ENCODE measurements at places on chromosomes 4 and X. TPM values are rescaled to one million over a fixed set of nuclear protein-coding genes. Genes with fewer than 3 reads are reported as not detected.

CHIC2 gene
- 12.6 TPM for total RNA-seq

DNA sequence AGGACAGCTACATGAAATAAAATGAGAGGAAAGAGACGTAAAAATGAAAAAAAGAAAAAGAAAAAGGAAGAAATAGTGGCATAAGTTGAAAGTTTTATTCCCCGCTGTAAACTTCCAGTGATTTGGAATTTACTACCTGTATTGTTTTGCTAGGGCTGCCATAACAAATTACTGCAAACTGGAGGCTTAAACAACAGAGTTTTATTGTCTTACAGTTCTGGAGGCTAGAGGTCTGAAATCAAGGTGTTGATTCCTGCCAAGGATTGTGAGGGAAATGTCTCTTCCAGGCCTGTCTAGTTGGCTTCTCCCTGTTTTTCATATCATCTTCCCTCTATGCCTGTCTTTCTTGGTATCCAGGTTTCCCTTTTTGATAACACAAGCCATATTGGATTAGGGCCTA lies 119.4 kb upstream of the PACRGL start:
- no peak for ATAC-seq

- no peak for ATAC-seq
Measured at GRCh38 chrX:35380808-35381700, 417.1 kb upstream of the MAGEB16 start.

GRCh38 chr4:105715692-105716278 lies 7.2 kb downstream of the GSTCD start:
- no peak for ATAC-seq

SCML1 gene
- 23.4 TPM for total RNA-seq

GRCh38 chr4:10577508-10578426 lies 106.8 kb downstream of the CLNK start:
- no peak for ATAC-seq

DNA sequence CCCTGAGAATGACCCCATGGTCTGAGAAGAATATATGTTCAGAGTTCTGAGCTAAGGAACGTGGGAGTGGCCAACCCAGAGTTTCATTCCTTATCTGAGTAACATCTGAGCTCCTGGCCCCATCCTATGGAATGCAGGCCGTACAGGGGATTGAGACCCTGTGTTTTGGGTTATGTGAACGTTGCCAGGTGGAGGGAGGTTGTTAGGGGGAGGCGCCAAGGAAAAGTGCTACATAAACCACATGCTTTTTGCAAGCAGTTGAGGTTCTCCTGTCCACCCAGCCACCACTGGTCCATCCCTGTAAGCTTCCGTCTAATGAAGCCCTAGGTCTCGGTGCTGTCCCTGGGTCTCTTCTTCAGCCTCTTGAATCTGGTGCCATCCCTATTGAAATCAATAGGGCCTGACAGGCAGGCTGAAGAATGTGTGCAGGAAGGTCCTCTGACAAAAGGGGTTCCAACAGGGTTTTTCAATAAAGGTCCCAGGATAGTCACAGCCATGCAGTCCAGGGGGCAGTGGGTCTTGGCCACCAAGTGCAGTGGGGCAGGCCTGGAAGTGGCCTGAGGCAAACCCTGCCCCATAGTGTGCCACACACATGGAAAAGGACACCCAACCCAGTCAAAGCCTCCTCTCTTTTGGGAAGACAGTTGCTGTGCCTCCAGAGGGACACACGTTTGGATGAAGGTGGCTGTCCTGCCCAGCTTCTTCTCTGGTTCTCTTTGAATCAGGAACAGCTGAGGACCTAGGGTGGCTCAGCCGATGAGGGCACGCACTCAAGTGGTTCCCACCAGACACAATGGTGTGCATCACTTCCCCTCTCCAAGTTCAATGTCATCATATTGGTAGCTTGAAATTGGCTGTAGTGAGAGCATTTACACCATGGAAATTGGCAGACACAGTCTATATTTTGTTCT lies 53.5 kb downstream of the HTRA3 start:
- no peak for ATAC-seq

DNA sequence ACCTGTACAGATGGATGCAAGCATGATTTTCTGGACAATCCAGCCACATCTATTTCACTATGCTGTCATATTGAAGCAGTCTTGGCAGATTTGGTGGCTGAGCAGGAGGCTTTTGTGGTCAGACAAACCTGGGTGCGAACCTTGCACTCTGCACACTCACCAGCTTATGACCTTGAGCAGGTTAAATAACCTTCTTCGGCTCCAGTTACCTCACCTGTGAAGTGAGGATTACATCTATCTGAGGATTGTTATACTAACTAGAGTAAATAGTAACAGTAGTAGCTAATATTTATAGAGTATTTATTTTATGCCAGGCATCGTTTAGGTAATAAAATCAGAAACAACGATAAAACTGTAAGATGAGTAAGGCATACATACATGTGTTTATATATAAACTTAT lies 150.0 kb downstream of the PPP3CA start:
- ATAC-seq, result no peak

CXCL3 gene
- 1.0 TPM for total RNA-seq

DNA sequence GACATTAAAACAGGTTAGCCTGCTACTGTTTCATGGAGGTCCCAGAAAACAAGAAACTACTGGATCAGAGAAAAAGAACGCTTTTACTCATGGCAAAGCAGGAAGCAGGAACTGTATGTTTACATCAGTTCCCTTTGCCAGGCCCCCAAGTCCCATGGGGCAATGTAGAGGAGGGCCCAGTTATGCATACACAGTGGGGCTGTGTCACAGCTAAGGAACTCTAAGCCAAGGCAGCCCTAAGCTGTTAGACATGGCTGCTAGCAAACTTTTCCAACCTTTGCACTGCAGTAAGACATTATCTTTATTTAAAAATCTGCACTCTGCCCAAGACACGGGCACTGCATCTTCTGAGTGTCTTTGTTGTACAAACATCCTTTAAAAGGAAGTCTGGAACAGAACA lies 975.8 kb downstream of the C4orf33 start:
- no peak for ATAC-seq

- no peak for ATAC-seq
Measured at GRCh38 chr4:85475631-85476233, 782 bp downstream of the ARHGAP24 start.

DNA sequence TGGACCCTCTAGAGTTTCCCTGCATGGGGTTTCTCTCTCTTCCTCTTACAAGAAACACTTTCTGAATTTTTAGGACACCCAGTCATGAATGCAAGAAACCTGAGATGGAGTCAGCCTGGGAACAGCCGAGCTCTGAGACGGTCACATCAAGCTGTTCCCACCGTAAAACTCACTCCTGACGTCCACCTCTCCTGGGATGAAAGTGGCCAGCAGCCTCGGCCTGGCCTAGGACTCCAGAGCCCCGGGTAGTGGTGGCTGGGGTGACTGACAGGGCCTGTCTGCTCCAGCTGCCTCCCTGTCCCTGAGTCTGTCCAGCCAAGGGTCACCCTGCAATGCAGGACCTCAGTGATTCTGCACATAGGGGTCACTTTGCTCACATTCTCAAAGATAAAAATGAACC lies 217.8 kb downstream of the SHOX start:
- no peak for ATAC-seq

DNA sequence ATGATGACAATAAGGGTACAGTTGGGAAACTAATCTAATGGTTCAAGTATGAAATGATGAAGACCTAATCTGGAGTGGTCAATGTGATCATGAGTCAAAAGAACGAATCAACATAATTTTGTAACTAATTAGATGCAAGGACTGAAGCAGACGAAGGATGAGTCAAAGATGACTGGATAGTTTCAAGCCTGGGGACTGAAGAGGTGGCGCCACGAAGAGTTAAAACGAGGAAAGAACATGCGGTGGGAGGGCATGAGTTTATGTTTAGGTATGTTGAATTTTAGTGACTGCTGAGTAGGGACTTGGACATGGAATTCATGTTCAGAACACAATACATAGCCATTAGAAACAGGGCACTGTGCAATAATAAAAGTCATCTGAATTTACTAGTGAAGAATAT lies 221.5 kb upstream of the FAM241A start:
- ATAC-seq, result peak; percentile 94

GRCh38 chr4:63898961-63899360 lies 510.3 kb downstream of the TECRL start:
- no peak for ATAC-seq

HMX1 gene
- 2.2 TPM for total RNA-seq

DCAF12L1 gene
- 0.10 TPM for total RNA-seq

LRP2BP gene
- total RNA-seq, result 9.7 TPM

DNA sequence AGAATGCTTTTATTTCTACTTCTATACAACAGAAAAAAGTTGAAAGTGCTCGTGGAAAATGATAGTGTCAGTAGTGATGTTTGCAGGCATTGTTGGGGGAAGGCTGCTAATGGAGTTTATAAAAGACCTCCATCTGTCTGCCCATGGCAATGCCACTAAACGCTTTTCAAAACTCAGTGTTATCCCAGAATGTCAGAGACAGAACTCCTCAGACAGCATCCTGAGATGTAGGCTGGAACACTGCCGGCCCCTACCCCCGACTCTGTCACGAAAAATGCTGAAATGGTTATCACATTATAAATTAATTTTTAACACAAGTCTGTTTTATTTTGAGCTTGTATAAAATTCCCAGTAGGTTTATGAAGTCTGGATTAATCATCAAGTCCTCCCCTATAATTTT lies 128.9 kb downstream of the HS3ST1 start:
- ATAC-seq, result no peak

DNA sequence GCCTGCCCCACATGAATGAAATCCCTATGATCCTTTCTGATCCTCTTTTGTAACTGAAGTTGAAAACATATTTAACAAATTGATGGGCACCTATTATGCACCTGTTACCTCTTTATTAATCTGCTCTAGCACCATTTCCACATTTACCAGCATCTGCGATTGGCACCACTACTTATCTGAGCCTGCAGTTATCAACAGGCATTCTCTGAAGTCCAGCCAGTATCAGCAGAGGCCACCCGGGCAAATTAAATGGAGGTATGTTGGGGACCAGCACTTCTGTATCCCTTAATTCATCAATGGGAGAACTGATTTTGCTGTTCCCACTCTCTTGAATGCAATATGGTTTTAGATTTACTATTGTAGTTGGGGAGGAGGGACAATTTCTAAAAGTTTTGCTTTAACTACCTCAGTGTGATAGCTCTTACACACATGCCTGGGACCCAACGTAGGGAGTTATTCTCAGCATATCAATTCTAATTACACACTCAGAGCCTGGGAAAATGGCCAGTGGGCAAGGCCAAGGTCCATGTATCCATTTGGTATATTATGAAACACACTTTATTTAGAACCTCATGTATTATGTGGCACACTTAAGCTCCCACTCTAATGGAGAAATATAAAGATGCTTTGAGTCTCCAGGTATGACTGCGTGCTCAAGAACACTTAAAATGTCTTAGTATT lies 1927.1 kb upstream of the PCDH7 start:
- ATAC-seq, result no peak

DNA sequence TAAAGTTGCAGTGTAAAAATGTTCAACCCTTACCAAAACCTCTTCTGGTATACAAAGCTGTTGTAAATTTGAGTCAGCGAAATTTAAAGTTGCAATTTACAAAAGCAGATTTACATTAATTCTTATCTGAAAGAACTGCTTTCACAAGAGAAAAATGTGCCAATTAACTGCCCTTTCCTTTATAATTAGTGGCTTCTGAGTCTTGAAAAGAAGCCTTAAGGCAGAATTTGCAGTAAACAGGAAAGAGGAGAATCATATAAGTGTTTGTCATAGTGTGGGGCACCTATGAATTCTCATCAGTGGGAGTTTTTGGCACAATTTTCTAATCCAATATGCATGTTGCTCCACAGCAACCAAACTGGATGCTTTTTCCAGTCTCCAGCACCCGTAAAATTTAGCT lies 125.3 kb upstream of the GABRG1 start:
- ATAC-seq, result no peak

DNA sequence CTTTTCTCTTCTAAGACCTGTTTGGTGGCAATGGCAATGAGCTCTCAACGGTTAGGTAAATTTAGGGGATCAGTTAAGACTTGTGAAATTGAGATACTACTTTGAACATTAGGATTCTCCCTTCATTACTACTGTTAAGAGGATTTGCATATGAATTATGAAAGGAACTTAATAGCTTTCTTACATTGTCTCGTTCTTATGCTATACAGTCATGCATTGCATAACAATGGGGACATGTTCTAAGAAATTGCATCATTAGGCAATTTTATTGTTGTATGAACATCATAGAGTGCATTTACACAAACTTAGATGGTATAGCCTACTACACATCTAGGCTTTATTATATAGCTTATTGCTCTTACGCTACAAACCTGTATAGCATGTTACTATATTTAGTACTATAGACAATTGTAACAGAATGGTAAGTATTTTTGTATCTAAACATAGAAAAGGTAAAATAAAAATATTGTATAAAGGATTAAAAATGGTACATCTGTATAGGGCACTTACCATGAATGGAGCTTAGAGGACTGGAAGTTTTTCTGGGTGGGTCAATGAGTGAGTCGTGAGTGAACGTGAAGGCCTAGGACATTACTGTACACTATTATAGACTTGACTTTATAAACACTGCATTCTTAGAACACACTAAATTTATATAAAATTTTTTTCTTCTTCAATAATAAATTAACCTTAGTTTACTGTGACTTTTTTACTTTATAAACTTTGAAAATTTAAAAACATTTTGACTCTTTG lies 62.5 kb downstream of the PAQR3 start:
- ATAC-seq, result no peak

DNA sequence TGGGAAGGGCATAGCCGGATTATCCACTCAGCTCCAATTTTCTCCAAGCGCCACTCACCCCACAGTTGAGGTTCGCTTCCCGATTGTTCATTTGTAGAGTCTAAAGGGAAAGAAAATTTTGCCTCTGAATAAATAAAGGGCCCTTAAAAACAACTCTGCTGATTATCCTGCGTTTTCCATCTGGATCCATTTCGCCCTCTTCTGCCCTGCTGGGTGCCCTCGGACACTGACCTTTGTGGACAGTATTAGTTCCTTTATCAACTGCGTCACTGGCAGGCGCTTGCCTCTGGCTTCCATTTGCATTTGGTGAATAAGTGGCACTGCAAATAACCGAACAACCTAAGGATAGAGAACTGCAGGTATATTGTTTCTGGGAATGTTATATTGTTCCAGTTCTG lies 10.1 kb downstream of the GSX2 start:
- ATAC-seq, result no peak

- ATAC-seq, result no peak
Measured at GRCh38 chrX:38807873-38808272, 6.6 kb downstream of the MID1IP1 start.

All from motor neuron (in vitro differentiated cells).